ENCODE measurements at places on chromosomes 12 and 14.
A peak's percentile ranks its signal among the peaks of the same experiment; 100 is the strongest.

GRCh38 chr12:113875691-113876090 is 90.4 kb downstream of the RBM19 start:
- no peak for DNase-seq

DNA sequence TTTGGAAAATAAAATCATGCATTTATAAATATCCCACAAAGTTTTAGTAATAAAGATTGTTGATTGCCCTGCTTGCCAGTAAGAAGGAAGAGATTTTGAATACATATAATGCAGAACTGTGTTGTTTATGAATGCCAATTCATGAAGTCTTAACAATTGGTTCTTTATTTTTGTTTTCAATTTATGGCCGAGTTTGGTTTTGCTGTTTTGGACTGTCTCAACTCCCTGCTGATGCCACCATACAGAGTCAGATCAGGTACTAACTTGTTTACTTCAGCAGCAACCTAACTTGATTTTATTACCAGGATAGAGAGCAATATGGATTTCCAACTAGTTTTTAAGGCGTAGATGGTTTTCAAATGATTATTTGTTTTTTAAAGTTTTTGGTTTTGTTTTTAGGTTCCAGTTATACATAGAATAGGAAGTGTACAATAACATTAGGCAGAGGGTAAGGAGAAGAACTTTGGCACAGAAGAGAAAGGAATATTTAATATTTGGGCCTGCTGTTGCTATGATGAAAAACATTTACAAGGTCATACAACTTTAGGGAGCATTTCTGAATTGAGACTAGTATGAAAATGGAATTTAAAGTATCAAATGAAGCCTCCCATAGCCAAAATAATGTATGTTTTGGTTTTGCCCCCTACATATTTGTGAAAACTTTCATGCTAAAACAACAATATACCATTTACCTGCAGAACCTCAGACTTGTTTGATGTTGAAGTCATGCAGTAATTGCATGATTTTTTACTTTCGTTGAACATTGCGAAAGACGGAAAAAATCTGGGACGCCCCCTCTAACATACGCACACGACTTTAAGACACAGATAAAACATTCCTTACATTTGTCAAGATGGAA is 904 bp upstream of the FAM177A1 start:
- no peak for DNase-seq

DNA sequence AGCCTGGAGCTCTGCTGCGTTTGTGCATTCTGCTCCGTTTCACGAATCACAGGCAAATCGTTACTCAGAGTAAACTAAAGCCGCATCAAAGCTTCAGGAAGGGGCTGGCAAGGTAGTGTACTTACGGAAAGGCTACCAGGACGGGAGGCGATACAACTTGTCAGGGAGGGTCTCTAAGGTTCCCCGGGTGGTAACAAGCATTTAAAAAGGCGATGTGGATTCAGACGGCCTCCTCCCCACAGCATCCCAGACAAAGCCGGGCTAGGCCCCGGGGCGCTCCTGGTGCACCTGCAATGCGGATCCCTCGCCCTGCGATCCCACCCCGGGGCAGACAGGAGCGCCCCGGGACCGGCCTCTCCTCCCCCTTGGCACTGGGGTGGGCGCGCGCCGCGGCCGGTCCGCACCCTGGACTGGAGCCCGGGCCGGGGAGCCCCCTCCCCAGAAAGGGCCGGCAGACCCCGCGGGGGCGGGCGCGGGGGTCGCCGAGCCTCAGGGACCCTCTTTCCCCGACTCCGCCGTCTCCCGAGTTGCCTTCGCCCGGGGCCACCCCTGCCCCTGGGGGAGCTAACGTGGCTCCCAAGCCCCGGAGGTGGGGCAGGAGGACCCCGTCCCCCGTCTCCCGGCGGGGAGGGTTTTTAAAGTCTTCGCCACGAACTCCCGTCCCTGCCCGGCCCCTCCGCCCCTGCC is 718 bp downstream of the CCDC92 start:
- peak; percentile 54 for DNase-seq

GRCh38 chr12:132406493-132407450 is 77.4 kb upstream of the GALNT9 start:
- DNase-seq, result no peak

GRCh38 chr12:38523920-38524319 is 207.3 kb downstream of the ALG10B start:
- DNase-seq, result no peak

GRCh38 chr12:124694250-124694649 is 126.8 kb upstream of the NCOR2 start:
- DNase-seq, result peak; percentile 55
